Stimulated activated CD4-positive, alpha-beta T cell treated with anti-CD3 and anti-CD28 coated beads, Interleukin-4, amount 100 ng/mL, for 48 hours (primary cell): ENCODE measurements at places on chromosomes 13 and 19.

DNA sequence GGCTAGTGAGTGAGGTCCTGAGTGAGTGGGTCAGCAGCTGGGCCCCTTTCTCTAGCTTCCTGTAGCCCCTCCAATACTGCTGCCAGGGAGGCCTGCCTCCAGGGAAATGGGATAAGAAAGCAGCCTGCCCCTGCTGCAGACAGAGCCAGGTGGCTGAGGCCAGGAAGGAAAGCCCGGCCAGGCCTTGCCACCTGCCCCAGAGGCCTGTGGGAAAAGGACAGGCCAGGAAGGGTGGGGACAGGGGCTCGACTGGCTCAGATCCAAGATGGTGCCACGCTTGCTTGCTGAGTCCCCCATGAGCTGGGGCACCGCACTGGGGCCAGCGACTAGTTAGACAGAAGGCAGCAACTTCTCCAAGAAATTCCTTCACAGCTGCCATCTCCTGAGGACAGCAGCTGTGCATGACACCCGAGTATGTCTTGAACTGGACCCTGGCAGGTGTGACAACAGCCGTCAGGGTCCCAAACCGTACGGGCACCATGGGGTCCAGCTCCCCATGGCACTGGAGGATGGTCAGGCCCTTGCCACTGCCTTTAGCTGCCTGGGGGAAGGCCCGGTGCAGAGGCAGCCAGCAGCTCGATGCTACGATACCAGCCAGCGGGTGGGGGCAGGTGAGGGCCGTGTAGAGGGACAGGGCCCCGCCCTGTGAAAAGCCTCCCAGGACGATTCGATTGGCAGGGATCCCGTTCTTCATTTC lies 5.1 kb upstream of the PRR36 start:
- DNase-seq: no peak

DNA sequence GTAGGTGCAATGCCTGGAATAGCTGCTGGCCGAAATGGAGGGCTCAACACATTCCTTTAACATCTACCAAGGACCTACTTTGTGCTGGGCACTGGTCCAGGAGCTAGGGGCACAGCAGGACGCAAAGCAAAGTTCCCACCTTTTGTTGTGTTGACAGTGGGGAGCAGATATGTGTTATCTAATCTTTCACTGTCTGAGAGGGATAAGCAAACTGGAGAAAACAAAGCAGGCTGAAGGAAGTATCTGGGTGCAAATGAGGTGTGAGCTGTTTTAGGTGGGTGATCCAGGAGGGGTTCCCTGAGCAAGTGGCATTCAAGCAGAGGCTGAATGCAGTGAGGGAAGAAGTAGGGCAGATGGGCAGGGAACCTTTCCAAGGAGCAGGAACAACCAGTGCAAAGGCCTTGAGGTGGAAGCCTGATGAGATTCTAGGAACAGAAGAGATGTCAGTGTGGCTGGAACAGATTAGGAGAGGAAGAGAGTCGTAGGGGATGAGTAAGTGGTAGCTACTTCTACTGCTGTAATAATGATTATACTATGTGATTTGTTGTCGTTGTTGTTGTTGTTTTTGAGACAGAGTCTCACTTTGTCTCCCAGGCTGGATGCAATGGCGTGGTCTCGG lies 2.2 kb upstream of the PLAUR start:
- no peak for DNase-seq

DNA sequence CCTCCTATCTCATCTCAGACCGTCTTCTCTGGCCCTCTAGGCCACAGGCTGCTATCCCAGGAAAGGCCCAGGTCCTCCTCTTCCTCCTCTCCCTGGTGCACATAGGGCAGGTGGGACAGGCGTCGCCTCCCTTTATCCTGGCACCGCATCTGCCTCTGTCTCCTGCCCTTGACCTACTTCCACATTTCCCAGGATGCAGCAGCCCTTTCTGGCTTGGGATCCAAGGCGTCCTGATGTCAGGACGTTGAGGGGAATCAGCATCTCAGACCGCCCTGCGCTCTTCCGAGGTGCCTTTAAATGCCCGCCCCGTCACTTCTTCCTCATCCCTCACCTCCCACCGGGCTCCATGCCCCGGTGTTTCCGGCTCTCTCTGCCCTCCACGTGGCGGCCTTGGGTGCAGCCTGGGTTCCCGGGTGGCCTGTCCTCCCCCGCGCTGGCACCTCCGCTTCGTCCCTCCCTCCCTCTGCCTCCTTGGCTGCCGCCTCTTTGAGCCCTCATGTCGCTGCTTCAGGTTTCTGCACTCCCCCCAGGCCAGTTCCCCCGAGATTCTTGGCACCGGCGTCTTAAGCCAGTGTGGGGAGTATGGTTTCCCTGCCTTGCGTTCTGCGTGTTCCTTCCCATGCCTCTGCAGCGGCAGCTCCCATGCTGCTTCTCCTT lies 66.3 kb downstream of the KDM4B start:
- DNase-seq: no peak

DNA sequence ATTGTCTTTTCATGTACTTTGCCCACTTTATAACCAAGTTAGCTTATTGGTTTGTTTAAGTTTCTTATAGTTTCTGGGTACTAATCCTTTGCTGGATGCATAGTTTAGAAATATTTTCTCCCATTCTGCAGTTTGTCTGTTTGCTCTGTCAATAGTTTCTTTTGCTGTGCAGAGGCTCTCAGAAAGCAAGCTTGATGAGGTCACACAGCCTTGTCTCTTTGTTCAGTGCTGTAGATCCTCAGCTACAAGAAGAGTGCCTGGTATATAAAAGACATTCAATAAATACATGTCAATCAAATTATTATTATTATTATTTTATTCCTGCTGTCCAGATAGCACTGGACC lies 55.2 kb upstream of the MEDAG start:
- DNase-seq: no peak

- DNase-seq: no peak
These were observed 62.6 kb downstream of the STK24 start for GRCh38 chr13:98514288-98514687.
